ENCODE measurements at places on chromosomes 1 and 21. TPM values are rescaled to one million over a fixed set of nuclear protein-coding genes. Genes with fewer than 3 reads are reported as not detected.

Gene ERG
- total RNA-seq: not detected

GRCh38 chr1:183234660-183235476, 48.8 kb downstream of the LAMC2 start:
- peak; percentile 98 for DNase-seq

DNA sequence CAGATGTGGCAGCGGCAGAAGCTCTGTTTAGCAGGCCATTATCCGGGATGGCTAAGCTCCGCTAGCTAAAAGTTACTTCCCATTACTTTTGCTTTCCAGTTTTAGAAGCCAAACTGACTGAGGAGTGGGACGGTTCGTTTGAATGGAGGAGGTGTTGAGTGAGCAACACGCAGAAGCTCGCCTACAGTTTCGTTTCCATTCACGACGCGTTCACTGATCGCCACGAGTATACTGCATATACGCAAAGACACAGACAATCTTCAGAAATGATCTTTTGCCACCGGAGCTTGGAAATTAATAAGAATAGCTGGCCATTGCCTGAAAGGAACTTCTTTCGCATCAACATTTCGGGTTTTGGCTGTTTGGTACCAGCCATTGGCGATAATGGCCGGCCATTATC, 14.6 kb downstream of the SON start:
- DNase-seq: no peak

Gene TPTE
- total RNA-seq: not detected

GRCh38 chr21:33189237-33189636, 40.5 kb upstream of the IFNAR2 start:
- DNase-seq: no peak

- DNase-seq: no peak
These were observed 2.9 kb upstream of the ZNF496 start for GRCh38 chr1:247334378-247335133.

DNA sequence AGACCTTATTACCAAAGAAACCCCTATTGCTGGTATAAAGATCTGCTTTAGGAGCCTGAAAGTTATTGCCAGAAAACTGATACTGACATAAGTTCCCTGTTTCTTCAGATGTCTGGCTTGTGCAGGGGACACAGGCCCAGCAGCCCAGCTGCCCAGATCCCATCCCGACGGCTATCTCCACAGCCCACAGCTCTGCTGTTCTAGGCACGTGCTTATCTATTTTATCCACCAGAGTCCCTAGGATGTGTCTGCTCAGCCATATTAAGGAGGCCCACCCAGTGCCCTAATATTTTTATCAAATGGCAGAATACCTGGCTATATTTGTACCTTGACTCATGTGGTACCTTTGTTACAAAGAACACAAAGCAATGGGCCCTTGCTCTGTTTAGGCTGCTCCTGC, 58.9 kb downstream of the DDX20 start:
- no peak for DNase-seq

Gene HCRTR1
- not detected for total RNA-seq

- peak; percentile 27 for DNase-seq
These were observed 109.5 kb upstream of the KIF26B start for GRCh38 chr1:245045087-245045881.
